Activated CD4-positive, alpha-beta T cell treated with anti-CD3 and anti-CD28 coated beads, Interleukin-2, amount 50 U/mL, for 24 hours (primary cell): ENCODE measurements at places on chromosomes 16 and 17.

DNA sequence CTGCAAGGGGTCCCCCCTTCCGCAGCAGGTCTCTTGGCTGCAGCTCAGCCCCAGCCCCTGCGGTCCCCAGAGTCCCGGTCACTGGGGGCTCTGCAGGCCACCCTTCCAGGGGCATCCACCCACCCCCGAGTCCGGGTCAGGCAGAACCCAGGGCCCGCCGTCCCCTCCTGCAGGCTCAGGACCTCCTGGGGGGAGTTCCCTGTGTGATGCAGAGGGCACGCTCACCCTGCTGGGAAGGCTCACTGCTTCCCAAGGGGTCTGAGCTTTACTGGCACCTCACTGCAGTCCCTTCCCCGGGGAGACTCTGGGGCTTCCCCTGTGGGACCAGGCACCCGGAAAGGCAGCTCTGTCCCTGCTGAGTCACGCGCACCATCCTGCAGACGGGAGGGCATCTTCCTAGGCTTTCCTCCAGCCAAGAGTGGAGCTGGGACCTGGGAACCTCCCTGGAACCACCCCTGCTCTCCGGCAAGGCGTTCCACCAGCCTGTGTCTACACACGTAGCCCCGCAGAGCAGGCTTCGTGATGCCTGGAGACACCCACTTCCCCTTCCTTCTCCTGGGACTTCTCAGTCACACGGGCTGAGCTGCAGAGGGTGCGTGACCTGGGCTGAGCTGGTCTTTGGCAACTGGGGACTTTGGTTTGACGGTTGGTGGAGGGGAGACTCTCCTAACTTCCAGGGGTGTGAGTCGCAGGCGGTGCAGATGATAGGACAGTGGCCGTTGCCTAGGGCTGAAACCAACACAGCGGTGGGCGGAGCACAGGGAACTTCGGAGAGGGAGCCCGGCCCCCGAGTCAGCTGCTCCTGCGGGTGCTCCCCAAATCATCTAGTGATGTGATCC lies 23.4 kb downstream of the SLC25A10 start:
- DNase-seq = no peak

GRCh38 chr17:82599674-82600661 lies 48.3 kb downstream of the WDR45B start:
- no peak for DNase-seq

DNA sequence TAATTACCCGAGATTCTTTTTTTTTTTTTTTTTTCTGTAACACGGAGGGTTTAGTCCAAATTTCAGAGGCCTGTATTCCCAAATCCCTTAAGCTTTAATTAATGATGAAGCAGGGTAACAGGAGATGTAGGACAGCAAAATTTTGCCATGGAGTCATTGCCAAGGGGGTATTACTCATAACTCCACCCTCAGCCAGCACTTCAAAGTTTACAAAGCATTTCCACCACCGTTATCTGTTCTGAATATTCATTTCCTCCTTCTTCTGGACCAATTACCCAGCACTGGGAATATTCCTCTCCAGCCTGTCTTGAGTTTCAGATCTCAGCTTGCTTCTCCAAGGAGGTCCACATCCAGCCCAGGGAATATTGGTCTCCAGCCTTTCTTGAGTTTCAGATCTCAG lies 747.5 kb upstream of the EEF2KMT start:
- no peak for DNase-seq

DNA sequence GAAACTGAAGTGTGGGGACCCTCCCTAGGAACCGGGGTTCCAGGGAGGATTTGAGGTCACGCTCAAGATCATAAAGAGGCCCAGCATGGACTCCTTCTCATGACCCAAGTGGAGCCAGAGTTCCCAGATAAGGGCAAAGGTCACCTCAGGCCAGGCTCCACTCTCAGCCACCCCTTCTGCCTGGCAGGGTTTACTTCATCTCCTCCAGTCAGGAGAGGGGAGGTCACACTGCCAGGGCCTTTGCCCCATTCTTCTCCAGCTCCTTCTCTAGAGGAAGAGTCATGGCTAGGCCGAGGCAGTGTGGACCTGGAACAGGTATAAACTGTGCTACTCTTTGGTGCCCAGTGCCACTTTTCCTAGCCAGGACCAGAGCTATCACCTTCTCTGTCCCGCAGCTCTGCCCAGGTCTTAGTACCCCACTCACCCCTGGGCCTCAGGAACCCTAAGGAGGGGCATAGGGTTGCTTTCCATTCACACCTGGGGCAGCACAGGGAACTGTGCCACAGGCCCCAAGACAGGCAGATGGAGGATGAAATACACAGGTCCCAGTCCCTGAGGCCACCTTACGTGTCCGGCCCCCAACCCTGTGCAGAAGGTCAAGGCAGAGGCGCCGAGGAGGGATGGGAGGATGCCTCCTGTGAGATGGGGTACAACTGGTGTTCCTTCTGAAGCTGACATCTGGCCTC lies 879 bp upstream of the ACSF2 start:
- no peak for DNase-seq

DNA sequence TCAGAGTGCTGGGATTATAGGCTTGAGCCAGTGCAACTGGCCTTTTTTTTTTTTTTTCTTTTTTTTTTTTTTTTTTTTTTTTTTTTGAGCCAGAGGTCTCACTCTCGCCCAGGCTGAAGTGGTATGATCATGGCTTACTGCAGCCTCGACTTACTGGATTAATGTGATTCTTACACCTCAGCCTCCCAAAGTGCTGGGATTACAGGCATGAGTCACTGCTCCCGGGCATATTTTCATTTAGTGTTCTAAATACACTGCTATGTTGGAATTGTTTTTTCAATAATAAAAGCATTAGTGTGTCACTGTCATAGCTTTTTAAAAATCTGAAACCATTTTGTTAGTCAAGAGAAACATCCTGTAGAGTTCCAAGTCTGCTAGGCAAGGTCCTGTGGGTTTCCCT lies 40.3 kb downstream of the NDE1 start:
- DNase-seq = no peak

- DNase-seq = no peak
These were observed 173.1 kb upstream of the NLRP1 start for GRCh38 chr17:5757314-5757907.

DNA sequence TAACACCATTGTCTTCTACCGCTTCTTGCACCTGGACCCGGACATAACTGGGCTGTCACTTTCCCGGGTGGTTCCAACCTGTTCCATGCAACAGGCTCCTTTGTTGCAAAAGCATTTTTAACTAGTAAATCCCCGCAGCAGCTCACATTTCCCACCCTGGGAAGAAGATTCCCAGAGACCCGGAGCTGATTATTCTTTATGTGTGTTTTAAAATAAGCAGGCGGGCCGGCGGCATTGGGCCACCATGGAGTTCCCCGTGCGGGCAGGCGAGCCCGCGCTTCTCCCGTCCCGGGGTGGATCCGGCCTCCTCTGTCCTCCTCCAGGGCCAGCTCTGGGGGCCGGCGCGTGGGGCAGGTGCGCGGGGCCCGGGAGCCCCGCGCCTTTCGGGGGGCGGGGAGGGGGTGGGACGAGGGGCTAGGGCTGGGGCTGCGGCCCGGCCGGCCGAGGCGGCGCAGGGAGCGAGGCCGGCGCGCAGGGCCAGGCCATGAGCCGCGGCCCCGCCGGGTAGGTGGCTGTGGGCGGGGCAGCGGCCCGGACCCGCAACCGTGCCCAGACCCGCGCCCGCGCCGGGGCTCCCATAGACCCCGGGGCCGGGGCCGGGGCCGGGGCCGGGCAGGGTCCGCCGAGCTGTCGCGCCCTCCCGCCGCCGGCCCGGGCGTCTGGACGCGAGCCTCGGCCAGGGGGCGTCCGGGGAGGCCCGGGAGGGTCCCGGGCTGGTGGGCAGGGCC lies 1.7 kb downstream of the CRAMP1 start:
- no peak for DNase-seq

- DNase-seq = no peak
These were observed 11.0 kb downstream of the KDM8 start for GRCh38 chr16:27214084-27214961.

- DNase-seq = no peak
These were observed 1.4 kb downstream of the CHAD start for GRCh38 chr17:50467114-50467854.

DNA sequence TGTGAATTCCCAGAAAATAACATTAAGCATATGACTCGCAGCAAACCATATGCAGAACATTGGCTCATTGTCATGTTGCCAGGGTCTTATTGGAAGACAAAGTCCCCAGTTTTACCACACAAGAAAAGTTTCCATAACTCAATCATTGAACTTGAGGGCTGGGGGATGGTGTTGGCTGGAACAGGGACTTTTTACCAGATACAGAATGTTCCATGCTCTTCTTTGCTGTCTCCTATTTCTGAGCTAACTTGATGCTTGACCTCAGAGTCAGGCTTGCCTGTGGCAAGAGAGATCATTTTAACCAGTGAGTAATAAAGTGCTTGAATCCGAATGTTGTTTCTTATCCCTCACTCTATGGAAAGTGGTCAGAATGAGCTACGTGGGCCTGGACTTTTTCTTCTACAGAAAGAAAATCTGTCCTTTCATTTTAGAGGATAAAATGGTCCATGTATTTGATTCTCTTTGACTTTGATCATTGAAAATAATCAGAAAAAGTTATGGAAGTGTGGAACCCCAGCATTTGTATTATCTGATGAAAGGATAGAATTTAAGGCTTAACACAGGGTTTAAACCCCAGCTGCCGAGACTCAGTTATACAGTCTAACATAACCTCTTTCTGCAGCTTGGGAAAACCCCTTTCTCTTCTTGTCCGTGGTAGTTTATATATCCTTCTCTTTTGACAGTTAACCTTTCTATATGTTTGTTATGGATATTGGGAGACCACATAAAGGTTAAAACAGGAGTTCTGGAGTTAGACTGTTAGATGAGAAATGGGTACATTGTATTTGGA lies 67.0 kb downstream of the TUBD1 start:
- DNase-seq = peak; percentile 64

GRCh38 chr17:27362909-27363308 lies 69.0 kb downstream of the WSB1 start:
- DNase-seq = no peak

GRCh38 chr16:66245072-66245471 lies 121.4 kb upstream of the CDH5 start:
- no peak for DNase-seq

- no peak for DNase-seq
These were observed 22.2 kb upstream of the ADAMTS18 start for GRCh38 chr16:77457046-77457445.

GRCh38 chr17:2796164-2797125 lies at the start of gene RAP1GAP2:
RAP1GAP2 (plus strand) TSS chr17:2796438; CDS start chr17:2796528, 90 bp downstream.
- no peak for DNase-seq

GRCh38 chr16:68257251-68257905 lies 6.9 kb upstream of the SLC7A6 start:
- DNase-seq = no peak

GRCh38 chr17:64505340-64506200 lies 519 bp downstream of the DDX5 start:
- peak; percentile 63 for DNase-seq

- no peak for DNase-seq
These were observed 2.4 kb downstream of the RAP1GAP2 start for GRCh38 chr17:2798678-2799077.

DNA sequence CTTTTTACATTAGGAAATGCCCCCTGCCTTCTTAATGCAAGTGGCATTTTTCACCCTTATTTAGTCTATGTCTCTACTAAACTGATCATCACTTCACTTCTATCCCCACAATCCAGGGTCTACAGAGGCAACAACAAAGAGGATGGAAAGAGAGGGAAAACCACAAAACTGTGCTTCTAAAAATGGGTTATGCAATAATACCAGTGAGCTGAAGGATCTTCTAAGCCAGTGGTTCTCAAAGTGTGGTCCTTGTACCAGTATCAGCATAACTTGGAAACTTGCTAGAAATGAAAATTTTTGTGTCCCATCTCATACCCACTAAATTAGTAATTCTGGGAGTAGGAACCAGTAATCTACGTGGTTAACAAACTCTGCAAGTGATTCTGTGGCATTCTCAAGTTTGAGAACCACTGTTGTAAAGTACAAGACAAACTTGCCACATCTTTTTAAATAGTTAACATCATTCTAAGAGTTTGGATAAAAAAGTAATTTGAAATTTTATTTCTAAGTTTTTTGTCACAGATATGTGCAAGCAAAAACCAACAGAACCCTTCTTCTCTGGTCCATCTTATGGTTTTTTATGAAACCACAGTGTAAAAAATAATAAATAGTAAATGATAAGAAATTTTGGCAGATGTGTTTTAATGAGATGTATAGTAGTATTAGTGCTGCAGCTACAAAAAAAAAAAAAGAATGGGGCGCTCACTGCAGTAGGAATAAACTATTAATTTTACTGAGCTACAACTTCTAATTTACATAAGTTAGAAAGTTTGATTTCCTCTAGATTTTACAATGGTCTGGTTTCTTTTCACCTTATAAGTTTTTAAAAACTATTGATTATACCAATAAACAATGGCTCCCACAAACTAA lies 16.2 kb downstream of the CDC27 start:
- DNase-seq = no peak

DNA sequence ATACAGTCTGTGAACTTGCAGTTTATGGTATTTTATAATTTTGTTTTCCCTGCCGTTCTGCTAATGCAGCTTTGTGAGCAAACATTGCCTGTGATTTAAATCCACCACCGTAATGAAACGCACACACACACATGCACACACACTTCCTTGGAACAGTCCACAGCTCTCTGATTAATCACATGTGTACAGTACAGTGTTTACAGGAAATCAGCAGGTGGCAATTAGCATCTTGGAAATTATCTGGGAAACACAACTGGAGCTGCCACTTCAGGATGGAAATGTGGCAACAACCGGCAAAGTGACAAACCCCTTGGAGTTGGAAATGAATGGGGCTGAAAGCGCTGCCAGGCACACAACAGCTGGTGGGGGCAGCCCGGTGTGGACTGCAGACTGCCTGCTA lies 12.9 kb upstream of the ZKSCAN2 start:
- no peak for DNase-seq

DNA sequence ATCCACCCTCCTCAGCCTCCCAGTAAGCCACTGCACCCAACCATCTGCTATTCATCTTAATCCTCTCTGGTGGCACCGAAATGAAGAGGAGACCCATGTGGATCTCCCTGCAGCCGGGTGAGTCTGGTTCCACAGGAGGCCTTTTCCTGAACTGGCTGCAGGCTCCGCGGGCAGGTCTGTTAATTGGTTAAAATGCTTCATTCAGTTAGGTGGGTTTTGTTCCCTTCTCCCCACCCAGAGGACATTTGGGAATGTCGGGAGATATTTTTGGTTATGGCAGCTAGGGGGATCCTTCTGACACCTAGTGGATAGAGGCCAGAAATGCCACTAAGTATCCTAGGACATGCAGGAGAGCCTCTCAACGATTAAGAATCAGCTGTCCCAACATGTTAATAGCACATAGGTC lies 16.7 kb downstream of the C16orf54 start:
- no peak for DNase-seq
